ENCODE measurements at places on chromosomes 13 and 19. TPM values are rescaled to one million over a fixed set of nuclear protein-coding genes. Genes with fewer than 3 reads are reported as not detected.

Gene TDRD12
- 0.31 TPM for polyA plus RNA-seq

Gene ZNF66
- 2.1 TPM for polyA plus RNA-seq

Gene RAB3A
- polyA plus RNA-seq: 3.6 TPM

Gene RXFP2
- not detected for polyA plus RNA-seq

Measured in muscle of leg (tissue), 16 donors.